T1000 (cell line): ENCODE measurements at places on chromosomes 16 and 17.

DNA sequence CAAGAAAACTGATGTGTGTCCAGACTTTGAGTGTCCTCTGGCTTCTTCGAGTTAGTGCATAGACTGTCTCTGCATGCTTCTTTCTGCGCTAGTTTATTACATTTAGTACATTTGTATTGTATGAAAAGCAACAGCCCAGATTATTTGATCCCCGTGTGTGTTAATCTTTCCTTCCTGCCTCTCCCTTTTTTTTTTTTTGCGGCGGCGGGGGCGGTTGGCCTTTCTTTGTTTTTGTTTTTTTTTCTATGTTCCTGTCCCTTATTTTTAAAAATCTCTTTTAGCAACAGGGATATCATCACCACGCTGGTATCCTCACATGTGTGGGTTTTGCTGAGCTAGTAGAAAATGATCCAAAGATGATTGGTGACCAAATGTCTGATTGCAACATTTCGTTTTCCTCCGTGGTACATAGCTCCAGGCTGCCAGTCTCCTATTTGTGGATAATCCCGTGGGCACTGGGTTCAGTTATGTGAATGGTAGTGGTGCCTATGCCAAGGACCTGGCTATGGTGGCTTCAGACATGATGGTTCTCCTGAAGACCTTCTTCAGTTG is 9.4 kb downstream of the SCPEP1 start:
- no peak for DNase-seq

DNA sequence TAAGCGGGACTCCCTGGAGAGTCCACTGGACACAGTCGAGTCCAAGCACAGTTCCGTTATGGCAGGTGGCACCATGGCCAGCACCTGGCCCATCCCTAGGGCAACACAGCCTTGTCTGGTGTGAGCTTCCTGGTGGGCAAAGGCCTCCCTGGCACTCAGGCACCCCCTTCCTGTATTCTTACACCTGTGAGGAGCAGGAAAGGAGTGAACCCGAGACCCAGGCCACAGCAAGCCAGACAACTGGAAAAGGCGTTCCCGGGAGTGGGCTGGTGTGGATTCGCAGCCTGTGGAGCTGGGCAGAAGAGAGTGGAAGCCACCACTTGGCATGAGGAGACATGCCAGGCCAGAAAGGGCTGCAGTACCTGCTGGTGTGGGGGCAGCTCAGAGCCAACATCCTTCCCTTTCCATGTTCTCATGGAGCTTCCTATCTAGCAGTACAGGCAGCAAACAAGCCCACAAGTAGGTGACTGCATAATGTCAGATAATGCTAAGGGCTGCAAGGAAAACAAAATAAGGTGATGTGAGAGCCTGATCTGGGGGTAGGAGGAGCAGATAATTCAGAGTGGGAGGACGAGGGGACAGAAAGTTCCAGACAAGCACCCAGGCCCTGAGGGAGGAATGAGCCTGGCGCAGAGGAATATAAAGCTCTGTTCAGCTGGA is 87.0 kb downstream of the GNAO1 start:
- no peak for DNase-seq

DNA sequence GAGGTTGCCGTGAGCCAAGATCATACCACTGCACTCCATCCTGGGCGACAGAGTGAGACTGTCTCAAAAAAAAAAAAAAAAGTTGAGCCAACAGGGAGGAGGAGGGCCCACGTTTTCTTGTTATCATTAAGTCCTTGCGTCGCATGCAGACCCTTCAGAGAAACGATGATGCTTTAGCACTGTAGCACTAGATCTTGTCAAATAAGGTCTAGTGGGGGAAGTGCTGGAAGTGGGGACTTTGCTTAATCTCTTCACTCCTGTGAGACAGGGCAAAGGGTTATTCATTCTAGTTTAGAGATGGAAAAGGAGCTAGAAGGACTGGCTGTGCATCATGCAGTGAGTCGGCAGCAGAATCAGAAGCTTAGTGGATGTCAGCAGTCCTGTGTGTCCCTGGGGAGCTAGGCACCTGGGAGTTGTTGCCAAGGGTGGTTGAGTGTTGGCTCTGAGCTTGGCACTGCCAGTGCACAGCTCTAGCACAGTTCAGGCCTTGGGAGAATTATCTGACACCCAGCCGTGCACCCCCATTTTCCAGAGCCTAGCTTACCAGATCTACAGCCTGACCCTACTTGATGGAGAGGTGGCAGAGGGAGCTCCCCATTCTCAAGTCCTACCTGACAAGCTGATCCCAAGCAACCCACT is 33.4 kb upstream of the TBX2 start:
- no peak for DNase-seq

DNA sequence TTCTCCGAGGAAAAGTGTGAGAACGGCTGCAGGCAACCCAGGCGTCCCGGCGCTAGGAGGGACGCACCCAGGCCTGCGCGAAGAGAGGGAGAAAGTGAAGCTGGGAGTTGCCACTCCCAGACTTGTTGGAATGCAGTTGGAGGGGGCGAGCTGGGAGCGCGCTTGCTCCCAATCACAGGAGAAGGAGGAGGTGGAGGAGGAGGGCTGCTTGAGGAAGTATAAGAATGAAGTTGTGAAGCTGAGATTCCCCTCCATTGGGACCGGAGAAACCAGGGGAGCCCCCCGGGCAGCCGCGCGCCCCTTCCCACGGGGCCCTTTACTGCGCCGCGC is at the start of gene ERBB2:
Gene ERBB2 (plus strand): TSS at position 247 of the 330 bp plus-strand sequence. CDS start 175 bp downstream, outside the sequence.
- peak; percentile 18 for DNase-seq

- no peak for DNase-seq
Observed at GRCh38 chr16:7101054-7101453, 231.6 kb upstream of the RBFOX1 start.
